Urothelium cell line (cell line): ENCODE measurements at places on chromosomes 2 and 18.

DNA sequence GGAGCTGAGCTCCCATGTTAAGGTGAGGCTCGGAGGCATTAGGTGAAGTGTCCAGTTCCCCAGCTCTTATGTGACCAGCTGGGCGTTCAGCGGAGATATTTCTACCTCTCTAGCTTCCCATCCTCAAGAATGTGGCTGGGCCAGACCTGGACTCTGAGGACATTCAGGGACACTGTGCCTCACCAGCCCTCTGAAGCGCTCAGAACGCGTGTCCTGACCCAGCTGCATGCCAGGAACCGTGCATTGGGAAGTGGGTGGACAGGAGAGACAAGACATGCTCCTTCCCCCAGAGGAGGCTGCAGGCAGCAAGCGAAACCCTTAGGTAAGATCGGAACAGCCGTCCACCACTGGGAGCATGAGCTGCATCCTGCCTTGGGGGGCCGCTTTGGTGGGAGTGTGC lies 38.0 kb upstream of the GPAT2 start:
- no peak for DNase-seq

GRCh38 chr18:32759611-32760167 lies 13.1 kb downstream of the KLHL14 start:
- DNase-seq, result no peak

GRCh38 chr2:224217233-224217961 lies 178.3 kb upstream of the SERPINE2 start:
- no peak for DNase-seq

- DNase-seq, result no peak
These were observed 76.9 kb downstream of the RTP5 start for GRCh38 chr2:241946306-241947003.

DNA sequence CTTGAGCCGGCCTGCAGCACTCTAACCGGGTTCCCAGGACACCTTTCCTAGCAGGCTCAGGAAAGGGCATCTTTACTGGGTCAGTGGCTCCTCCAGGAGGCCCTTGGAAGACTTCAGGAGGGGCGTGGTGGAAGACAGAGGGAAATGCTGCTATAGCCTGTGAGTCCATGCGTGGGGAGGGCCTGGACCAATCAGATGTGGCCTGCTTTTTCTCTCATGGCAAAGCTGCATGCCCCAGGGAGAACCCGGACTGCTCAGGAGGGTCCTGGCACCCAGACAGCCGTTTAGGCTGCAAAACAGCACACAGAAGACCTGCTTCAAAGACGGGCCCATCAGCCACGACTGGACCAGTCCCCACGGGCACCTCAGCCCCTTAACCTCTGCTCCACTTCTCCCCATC lies 84.4 kb downstream of the EIPR1 start:
- DNase-seq, result no peak

DNA sequence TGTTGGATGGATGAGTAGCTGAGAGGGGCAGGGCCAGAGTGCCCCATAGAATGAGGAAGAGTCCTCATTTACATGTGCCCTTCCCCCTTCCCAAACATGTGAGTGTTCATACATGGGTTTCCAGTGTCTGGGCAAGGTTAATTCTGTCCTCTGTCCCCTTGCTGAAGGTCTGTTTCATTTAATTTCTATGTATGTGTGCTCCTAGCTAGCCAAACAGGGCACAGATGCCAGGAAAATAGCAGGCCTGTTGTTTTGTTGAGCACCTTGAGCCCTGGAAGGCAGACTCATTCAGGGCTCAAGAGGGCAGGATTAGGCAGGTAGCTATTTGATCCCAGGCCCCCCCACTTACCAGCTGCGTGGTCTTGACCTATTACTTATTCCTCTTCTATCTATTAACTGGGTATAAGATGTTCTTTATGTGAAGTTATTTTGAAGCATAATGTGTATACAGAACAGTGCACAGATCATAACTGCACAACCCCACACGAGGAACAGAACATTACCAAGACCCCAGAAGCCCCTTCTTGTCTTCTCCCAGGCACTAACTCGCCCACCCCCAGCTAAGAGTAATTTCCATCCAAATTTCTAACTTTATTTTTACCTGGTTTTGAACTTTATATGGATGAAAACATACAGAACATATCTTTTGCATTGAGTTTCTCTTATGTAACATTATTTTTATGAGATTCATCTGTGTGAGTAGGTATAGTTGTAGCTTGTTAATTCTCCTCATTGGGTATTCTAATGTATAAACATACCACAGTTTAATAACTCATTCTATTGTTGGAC lies 164.3 kb downstream of the RPIA start:
- no peak for DNase-seq

DNA sequence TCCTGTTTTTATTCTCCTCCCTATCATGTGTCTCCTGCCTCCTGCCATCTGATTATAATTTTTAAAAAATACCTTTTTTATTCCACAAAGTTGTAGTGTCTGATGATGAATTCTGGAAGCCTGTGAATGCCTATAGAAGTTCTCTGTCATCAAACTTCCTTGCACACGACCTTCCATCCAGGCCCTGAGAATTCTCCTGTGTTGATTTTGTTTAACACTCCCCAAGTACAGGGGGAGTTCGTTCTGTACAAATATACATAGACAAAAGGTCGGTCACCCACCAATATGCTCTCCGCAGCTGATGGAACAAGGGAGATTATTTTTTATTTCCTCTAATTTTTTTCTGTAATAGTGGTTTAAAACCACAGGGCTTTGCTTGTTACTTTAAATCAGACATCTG lies 232.5 kb downstream of the PIEZO2 start:
- DNase-seq, result no peak

DNA sequence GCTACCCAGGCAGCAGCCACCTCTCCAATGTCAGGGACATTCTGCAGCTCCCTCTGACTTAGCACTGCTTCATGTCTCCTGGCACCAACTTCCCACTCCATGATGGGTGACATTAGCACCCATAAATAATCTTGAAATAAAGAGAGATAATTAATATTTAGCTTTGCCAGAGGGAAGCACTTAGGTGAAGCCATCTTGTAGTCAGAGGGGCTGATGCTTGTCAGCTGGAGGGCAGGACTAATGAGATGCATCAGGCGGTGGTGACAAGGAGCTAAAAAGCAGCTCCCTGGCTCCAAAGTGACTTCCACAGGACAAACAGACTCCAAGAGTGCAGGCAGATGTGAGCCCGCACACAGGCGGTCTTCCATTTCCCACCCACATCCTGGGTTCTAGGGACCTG lies 153.0 kb upstream of the ID2 start:
- no peak for DNase-seq

- no peak for DNase-seq
These were observed 51.2 kb downstream of the MTERF4 start for GRCh38 chr2:241050624-241051577.

GRCh38 chr2:214069254-214069653 lies 341.6 kb upstream of the VWC2L start:
- peak; percentile 73 for DNase-seq

- no peak for DNase-seq
These were observed 105.4 kb downstream of the ACOXL start for GRCh38 chr2:110837446-110838409.

GRCh38 chr18:23982155-23983079 lies 32.1 kb upstream of the TTC39C start:
- peak; percentile 17 for DNase-seq

DNA sequence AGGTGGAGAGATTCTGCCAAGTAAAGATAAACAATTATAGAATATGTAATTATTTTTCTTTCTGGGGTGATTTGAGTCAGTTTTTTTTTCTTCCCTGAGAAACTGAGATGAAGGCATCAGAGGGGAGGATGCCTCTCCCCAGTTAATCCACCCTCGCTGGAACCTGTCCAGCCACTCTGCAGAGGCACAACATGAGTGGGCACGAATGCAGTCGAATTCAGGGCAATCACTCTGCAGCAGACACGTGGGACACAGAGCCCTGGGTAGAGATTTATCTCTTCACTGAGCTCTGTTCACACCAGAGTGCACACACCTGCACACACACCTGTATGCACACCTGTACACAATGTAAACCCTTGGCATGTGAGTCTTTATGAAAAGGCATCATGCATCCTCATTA lies 154.2 kb downstream of the DCDC2C start:
- DNase-seq, result no peak

GRCh38 chr2:152097290-152097800 lies 1.5 kb downstream of the CACNB4 start:
- DNase-seq, result peak; percentile 29

DNA sequence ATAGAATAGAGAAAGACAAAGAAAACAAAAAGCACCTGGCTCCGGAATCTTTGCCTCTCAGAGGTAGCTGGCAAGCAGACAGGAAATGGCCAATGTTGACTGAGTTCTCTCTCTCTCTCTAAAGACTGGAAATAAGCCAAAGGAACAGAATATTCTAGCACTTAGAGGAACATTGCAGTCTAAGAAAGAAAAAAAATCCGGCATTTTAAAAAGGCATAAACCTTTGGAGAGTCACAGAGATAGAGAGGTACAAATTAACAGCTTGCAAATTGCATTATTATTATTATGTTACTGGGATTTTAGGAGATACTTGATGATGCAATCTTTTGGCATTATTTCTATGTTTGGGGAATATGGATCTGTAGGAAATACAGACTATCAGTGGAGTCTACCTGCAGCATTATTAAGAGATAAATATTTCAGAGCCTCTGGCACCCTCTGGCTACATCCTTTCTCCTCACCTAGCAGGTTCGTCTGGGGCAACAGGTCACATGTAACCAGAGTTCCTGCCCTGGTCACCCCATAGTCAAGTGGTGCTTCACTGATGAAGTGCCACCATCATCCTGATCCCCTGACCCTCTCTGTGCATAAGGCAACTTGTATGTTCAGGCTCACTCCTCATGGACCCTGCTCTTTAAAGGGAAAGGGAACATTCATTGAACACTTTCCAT lies 318.9 kb upstream of the ACVR2A start:
- DNase-seq, result no peak

GRCh38 chr2:16037808-16038457 lies 97.6 kb downstream of the MYCN start:
- no peak for DNase-seq

- DNase-seq, result no peak
These were observed 100.1 kb downstream of the GALNT13 start for GRCh38 chr2:153971855-153972254.

GRCh38 chr2:46229134-46230063 lies 67.8 kb upstream of the EPAS1 start:
- no peak for DNase-seq

DNA sequence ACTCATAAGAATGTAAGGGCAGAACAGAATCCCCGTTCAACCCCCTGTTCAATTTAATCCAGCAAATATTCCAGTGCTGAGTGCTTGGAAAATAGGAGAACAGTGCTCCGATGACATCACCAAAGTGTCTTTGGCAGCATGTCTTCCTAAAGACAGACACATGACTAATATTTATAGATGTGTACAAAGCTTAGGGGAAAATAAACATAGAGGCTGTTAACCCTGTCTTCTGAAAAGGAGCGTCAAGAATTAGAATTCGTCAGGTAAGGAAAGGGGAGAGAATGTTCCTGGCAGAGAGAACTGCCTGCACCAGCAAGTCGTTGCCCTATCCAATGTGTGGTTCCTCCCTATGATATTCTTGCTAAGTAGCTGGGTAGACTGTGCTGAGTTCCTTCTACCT lies 72.7 kb downstream of the PLB1 start:
- DNase-seq, result no peak

- DNase-seq, result no peak
These were observed 217.7 kb upstream of the SMAD7 start for GRCh38 chr18:49168281-49168985.

DNA sequence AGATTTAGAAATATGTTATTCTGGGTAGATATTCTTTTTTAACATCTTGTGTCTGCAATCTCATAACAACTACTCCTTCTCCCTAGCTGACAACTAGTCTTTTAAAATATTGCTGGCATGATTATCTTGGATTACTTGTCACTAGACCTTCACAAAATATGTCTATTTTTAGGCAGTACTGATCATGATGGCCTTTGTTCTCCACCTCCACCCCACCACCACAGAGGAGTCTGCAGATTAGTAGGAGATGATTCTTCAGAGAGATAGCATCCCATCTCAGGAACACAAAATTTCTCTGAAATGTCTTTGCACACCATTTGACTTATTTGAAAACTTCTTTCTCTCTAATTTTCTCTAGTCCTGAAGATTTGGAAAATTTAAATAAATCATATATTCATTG lies 338.1 kb upstream of the SPHKAP start:
- no peak for DNase-seq

DNA sequence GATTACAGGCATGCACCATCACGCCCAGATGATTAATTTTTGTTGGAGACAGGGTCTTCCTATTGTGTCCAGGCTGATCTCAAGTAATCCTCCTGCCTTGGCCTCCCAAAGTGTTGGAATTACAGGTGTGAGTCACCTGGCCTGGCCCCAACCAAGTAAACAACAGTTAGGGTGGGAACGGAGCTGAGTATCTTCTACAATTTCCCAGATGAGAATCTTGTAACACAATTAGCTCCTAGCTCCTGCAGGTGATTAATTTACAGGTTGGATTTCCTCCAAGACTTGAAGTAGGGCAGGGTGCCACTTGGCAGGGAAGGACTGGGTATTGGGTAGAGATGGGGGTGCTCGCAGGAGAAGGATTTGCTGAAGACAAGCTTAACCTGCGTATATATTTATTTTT lies 17.8 kb downstream of the NLRC4 start:
- DNase-seq, result no peak

- DNase-seq, result no peak
These were observed 852.8 kb upstream of the ACVR2A start for GRCh38 chr2:146992057-146992456.

DNA sequence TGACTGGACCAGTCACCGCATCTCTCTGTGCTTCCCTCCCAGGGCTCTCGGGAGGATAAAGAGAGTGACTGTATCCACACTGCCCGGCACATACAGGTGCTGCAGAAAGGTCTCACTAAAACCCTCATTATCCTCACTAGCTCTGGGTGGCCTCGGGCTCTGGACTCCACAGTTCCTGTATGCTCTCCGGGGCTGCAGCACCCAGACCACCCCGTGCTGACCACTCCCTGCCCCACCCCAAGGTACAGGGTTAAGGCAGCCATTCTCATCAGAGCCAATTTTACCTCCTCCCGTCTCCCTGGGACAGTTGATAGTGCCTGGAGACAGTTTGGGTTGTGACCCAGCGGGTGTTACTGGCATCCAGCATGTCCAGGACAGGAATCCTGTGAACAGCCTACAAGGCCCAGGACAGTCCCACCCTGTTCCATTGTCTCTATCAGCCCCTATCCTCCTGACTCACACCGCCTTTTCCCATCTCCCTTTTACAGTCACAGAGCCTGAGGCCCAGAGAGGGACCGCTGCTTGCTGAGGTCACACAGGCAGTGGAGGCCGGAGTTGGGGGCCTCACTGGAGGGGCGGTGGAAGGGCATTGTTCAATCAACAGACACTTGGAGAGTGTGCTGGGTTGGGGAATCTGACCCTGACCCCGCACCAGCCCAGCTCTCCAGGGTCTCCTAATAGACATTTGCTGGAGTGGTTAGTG lies 1.7 kb downstream of the ZAP70 start:
- DNase-seq, result no peak
